ENCODE measurements at places on chromosomes 5 and 9.
A peak's percentile ranks its signal among the peaks of the same experiment; 100 is the strongest.

- peak; percentile 57 for DNase-seq
These were observed 210.2 kb upstream of the ISL1 start for GRCh38 chr5:51172903-51173626.

- peak; percentile 54 for DNase-seq
These were observed 10.7 kb upstream of the STK32A start for GRCh38 chr5:147223948-147224791.

- no peak for DNase-seq
These were observed 30.1 kb downstream of the PTPA start for GRCh38 chr9:129141066-129142041.

- peak; percentile 41 for DNase-seq
These were observed 5.8 kb upstream of the IFNA1 start for GRCh38 chr9:21434202-21435014.

DNA sequence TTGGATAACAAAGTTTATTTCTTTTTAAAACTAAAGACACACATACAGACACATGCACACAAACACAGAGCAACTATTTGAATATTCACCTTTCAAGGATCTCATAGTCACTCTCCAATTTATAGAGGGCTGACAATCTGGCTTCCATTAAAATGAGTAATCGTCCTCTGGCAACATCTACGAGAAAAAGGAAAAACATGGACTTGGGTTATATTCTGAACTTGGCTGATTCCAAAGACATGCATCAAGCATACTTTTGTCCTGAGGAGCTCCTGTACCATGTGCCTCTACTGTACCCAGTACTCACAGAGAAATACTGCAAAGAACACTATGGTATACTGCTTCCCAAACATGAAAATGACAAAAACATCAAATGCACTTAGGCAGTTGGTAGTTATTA is 15.4 kb downstream of the IARS1 start:
- no peak for DNase-seq

- no peak for DNase-seq
These were observed 27.2 kb downstream of the SCAMP1 start for GRCh38 chr5:78387468-78388153.

GRCh38 chr9:114060711-114061110 is 17.4 kb downstream of the AMBP start:
- DNase-seq, result no peak

- DNase-seq, result no peak
These were observed 1.7 kb downstream of the SRD5A1 start for GRCh38 chr5:6634788-6635430.

GRCh38 chr5:176371621-176372539 is 6.6 kb downstream of the ARL10 start:
- no peak for DNase-seq

DNA sequence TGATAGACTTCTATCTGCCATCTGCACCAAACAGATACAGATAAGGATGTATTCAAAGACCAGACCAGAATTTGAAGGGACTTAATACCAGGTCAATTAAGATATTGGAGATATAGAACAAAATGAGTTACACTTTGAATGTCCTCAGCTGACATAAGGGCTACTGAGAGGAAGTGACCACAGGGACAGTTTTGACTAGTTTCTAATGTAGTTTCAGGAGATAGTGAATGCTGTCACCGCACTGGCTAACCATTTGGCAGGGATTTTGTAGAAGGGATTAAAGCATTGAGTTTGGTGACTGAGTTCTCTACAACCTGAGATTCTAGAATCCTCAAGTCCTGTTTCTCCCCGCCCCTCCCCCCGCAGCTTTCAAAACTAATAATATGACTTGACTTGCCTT is 22.7 kb downstream of the CCNH start:
- DNase-seq, result no peak

DNA sequence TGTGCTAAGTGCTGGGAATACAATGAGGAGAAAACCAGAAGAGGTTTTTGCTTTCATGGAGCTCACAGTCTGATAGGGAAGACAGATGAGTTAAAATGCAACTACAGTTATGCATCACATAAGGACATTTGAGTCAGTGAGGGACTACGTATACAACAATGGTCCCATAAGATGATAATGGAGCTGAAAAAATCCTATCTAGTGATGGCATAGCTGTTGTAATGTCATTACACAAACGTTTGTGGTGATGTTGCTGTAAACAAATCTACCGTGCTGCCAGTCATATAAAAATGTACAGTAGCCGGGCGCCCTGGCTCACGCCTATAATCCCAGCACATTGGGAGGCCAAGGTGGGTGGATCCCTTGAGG is 110.1 kb upstream of the RAD23B start:
- no peak for DNase-seq

GRCh38 chr5:74534397-74535129 is 106.0 kb downstream of the ENC1 start:
- no peak for DNase-seq

DNA sequence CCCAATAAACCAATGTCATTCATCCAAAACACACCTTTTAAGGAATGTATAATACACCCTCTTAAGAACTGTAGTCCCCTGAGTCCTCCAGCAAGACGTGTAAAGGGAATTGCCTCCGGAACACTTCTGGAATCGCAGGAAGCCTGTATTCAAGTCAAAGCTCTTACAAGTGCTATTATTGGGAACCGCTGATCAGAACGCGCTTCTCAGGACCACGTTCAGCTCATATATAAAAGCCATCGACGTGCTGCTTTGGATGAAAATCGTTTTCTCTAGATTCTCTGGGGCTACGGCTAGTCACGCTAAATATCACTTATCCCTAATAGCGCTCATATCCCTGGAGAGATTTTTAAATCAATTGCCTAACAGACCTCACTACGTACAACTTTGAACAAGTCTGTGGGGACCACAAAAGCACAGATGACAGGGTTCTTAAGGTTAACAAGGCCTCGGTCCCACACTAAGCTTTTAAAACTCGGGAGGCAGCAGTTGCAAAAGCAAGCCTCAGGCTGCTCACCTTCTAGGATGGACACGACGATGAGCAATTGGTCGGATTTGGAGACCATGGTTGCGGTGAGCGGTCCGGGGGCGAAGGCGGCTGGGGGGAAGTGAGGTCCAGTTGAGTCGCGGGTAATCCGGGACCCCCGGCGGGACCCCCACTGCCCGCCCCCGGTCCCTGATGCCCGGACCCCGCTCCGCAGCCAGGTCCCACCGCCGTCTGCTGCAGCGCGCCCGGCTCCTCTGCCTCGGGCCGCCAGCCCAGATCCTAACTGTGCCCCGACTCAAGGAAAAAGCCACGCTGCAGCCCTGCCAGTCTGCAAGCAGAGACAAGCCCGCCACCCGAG is 548 bp downstream of the CEP120 start:
- peak; percentile 19 for DNase-seq

GRCh38 chr5:54793468-54794134 is 191.8 kb downstream of the ESM1 start:
- DNase-seq, result no peak

DNA sequence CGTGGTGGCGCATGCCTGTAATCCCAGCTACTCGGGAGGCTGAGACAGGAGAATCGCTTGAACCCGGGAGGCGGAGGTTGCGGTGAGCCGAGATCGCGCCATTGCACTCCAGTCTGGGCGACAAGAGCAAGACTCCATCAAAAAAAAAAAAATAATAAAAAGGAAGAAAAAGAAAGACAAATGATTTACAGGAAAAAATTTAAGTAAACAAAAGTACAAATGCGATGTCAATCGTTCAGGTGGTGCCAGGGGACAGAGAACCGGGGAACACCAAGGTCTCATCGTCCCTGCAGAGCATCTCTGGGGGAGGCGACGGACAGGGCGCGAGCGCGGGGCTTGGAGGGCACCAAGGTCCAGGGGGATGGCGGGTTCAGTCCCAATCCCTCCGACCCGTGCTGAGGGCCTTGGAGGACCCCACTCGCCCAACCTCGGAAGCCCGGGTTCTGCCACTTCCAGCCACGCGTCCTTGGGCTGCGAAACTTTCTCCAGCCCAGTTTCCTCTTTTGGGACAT is 607 bp upstream of the HNRNPAB start:
- DNase-seq, result no peak

DNA sequence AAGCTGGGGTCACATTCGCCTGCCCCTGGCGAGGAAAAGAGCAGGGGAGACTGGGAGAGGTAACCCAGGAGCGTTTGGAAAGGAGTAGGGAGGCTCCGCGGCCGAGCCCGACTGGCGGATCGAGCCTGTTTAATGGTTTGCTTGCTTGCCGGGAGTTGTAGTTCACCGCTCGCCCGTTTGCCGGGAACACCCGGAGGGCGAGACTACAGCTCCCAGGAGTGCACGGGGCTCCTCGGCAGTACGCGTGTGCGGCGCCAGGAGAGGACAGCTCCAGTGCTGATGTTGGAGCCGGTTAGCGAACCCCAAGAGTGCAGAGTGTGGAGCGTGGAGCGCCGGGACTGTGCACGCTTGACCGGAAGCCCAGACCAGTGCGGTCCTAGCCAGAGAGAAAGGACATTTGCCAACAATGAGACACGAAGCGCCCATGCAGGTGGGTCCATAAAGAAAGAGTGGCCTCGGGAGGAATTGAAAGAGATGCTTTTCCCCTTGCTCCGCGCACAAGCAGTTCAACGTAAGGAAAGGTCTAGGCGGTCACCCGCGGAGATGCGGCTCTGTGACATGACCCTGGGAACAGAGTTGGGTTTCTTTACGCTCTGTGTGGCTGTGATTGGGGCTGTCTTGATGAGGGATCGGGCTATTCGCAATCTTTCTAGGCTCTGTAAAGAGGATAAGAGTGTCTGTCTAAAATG is at the start of gene RAB3C:
RAB3C (plus strand) TSS at position 273 of the 689 bp plus-strand sequence; CDS start at position 407, 134 bp downstream.
- peak; percentile 92 for DNase-seq

- no peak for DNase-seq
These were observed 36.3 kb downstream of the SPATA31D1 start for GRCh38 chr9:82024908-82025307.

- no peak for DNase-seq
These were observed 148.6 kb upstream of the ELL2 start for GRCh38 chr5:96110300-96110699.

- DNase-seq, result no peak
These were observed 17.7 kb downstream of the NINJ1 start for GRCh38 chr9:93116072-93116961.

DNA sequence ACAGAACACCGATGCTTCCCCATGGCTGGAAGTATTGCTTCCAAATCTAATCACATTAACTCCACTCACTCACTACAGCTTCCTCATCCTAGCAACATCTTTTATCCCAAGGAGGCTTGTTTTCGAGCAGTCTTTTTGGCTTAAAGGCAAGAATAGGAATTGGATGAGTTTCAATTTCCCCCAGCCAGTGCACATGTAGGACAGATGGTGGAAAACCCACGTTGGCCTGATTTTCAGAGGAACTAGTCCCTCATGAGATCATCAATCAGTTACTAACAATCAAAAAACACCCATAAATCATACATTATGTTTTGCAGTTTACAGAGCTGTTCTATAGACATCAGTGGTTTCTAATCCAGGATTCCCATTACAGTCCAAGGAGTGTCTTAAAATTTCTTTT is 48.5 kb upstream of the AGXT2 start:
- DNase-seq, result no peak

GRCh38 chr5:153658606-153659005 is 168.1 kb downstream of the GRIA1 start:
- no peak for DNase-seq

Measured in D341Med (cell line).